Lower leg skin (tissue), 4 donors: ENCODE measurements at places on chromosomes 5 and 9. TPM values are rescaled to one million over a fixed set of nuclear protein-coding genes. Genes with fewer than 3 reads are reported as not detected.
A peak's percentile ranks its signal among the peaks of the same experiment; 100 is the strongest.

GRCh38 chr9:127903557-127904475 is 4.4 kb upstream of the ST6GALNAC6 start:
- DNase-seq: peak; percentile 95

DNA sequence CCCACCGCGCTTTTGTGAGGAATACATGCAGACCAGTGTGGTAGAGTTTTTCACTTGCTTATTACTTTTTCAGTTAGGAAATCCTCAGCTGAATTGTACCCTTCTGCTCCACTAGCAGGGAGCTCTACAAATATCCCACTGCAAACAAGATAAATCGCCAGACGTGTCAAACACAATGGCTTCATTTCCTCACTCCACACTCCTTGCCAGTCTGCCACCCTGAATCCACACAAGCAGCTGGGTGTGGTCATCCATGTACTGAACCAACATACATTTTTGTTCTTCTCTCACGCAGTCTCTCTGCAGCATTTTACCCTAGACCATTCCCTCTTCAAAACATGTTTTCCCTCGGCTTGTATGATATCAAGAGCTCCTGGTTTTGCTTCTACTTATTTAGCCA is 3.7 kb upstream of the ROR2 start:
- DNase-seq: no peak

DNA sequence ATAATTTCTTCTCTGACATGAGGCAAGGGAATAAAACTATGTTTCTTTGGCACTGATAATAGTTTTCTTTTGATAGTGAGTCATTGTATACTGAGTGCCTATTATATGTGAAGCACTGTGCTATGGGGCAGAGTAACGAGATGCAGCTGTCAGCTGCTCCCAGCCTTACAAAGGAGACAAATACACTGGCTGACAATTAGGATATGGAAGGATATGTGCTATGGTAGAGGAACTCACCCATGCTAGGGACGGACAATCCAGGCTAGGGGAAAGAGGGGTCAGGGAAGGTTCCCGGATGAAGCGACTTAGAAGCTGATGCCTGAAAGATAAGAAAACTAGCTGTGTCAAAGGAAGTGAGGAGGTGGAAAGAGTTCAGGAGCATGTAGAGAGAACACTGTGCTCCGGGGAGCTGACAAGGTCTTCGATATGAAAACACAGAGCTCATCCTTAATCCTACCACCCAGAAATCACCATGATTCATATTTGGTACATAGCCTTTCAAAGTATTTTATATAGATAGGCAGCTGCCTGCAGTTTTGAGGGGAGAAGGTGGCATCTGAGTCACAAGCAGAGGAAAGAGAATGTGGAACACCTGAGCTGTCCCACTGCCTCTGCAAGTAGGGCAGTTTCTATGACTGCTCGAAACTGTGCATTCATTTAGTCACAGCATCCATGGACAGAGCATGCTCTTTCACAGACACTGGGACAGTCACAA is 12.1 kb downstream of the BSPRY start:
- DNase-seq: peak; percentile 25

DNA sequence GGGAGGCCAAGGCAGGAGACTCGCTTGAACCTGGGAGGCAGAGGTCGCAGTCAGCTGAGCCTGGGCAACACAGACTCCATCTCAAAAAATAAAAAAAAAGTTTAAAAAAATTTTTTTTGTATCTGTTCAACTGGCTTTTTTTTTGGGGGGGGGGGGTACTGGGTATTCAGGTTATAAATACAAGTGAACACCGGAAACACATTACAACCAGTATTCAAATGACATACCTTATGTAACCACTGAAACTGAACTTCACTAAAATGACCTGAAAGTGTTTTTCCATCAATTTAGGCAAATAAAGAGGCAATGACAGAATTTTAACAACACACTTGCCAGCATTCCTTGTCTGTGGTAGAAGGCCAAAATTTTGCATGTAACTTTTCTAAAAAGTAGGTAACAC is 33.5 kb downstream of the STRBP start:
- DNase-seq: no peak

DNA sequence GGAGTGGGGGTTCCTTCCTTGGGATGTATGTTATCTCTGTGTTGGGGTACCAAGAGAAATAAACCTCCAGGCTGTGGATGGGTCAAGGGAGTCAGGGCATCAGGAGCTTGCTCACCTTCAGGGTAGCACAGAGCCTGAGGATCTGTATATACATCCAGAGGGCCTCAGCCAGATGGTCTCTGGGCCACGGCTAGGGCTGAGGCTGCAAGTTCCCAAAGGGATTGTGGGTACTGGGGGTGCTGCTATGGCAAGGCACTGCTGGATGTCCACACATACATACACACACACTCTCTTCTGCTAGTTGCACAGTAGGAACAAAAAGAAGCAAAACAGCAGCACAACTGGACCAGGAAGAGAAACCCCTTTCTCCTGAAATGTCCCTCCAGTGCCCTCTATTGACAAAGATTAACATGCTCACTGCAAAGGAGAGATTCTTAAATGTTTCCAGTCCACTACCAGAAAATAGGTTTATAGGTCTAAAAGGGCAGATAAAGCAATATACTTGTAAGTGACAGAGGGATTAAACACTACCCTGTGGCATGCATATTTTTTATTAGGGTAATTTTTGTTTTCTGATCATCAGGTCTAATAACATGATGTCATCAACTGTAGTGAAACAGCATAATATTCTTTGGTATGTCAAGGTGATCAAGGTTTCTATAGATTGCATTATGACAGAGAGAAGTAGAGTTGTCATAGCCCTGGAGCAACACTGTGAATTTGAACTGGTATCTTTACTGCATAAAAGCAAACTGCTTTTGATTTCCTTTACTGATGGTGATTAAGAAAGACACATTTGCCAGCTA is 56.3 kb upstream of the KCNN2 start:
- DNase-seq: no peak

DNA sequence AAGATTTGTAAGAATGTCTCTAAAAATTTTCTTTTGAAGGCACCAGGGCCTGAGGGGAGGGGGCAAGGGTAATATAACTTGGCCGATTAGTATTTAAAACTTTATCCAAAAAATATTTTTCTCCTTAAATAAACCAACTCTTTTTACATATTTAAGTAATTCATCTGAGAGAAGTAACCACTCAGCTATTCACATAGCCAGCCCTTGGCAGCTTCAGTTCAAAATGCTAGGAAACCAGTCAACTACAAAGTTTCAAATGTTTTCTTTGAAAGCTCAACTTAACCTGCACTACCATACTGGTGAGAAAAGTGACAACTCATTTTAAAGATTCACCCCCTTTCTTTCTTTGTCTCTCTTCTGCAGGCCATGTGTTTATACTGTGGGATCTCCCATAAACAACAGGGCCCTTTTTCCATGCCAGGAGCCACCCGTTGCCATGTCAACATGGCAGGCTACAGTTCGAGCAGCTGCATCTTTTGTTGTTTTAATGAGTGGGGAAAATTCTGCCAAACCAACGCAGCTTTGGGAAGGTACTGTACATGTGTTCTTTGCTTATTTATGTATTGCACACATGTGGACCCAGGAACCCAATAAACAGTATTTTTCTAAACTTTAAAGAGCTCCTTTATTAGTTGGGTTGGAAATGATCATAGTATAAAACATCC is 46.3 kb downstream of the AOPEP start:
- no peak for DNase-seq

DNA sequence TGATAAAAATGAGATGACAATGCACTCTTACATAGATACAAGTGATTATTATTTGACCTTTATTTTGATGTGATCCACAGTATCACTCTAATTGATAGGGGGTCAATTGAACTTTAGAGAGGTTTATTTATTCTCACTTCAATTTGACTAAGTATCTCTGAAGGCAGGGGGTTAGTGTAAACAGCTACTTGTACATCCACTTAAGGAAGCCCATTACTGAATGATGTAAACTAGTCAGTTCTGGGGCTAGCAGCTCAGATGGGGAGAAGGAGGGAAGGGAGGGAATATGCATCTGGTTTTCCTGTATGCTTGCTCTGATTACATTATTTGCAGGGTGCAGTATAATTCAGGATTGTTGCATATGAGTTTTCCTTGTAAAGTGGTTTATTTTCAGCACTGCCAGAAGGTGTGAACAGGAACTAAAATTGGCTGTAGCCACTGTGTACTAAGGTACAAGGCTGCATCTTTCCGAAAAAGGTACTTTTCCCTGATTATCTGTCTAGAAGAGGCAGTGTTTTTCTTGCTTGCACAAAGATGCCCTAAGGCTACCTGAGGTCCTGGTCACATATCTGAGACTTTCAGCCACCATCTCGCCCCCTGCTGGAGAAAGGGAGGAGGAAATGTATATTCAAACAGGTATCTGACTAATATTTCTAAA is 51.2 kb downstream of the MRPS27 start:
- DNase-seq: no peak

DNA sequence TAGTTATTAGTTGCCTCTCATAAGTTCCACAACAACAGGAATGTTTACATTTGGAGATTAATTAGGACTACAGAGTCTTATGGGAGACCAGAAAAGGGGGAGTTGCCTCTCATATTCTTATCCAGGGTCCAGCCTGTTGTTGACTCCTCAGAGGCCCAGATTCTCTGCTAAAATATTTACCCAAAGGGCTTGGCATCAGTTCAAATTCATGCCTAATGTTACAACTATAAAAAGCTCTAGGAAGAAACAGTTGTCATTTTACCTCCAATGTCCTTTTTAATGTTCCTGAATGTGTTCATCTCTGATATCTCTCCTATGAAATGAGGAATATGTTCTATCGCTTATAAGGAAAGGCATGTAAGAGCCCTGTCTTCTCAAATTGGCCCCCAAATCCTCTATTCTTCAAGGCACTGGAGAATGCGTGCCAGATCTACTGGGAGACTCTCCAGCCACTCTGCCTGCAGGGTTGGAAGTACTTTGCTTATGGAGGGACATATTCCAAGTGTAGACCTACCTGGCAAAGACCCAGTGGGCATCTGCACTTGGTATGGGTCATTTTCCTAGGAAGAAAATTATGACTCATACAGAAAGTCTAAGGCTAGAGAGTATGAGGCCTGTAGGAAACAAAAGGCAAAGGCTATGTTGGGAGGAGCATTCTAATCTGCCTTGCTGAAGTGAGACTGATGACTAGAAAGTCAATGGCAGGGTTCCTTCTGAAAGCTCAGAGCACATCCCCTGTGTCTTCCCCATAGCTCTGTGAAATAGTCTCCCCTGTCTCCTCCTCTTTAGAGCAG is 192.6 kb downstream of the ESM1 start:
- no peak for DNase-seq

DNA sequence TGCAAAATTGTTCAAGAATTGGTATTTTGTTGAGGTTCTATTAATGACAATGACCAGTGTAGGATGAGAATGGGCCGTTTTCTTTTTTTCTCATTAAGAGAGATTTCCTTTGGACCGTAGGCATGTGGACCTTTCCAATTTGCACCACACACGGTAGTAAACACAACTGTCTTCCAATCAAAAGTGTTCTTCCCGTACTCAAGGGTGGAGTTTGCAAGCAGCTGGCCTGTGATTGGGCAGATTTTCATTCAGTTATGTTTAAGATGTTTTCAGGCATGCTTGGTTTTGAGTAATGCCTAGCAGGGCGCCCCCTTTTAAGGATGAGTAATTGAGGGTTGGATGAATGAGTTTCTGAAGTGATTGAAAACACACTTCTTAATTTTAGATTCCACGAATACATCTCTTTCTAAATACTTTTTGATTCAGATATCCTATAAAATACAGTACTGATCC is 2.5 kb downstream of the KDM3B start:
- peak; percentile 41 for DNase-seq

DNA sequence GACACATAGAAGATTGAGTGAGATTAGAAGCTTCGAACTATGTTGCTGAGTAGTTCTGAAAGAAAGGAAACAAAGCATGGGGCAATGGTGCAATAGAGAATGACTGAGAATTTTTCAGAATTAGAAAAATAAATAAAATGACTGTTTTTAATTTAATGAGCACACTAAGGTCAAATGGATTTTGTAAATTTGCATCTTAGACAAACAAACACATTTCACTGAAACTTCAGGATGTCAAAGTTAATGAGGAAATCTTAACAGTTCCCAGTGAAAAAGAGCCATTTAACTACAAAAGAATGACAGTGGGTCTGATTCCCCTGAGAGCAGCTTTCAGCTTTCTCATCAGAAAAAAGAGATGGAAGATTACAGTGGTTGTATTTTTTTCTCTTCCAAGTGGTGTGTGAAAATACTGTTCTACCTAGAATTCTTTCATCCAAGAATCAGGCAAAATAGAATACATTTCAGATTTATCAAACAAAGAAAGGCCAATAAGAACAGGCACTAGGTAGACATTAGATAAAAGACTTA is 591.9 kb downstream of the SEMA5A start:
- no peak for DNase-seq

DNA sequence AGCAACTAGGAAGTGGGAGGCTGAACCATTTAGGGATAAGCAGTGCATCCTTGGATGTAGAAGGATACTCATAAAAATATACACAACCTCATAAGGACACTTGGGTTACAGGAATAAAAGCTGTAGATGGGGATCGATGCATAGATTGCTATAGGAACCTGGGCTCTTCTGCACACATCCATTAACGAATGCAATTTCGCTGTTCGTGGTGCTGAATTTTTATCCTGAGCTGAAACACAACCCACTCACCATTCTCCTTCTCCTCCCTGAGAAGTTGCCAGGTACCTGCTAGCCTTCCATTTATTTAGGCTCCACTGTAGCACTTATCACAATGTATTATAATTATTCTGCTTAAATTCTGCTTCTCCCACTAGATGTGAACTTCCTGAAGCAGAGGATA is 320.6 kb upstream of the BRINP1 start:
- DNase-seq: no peak

DNA sequence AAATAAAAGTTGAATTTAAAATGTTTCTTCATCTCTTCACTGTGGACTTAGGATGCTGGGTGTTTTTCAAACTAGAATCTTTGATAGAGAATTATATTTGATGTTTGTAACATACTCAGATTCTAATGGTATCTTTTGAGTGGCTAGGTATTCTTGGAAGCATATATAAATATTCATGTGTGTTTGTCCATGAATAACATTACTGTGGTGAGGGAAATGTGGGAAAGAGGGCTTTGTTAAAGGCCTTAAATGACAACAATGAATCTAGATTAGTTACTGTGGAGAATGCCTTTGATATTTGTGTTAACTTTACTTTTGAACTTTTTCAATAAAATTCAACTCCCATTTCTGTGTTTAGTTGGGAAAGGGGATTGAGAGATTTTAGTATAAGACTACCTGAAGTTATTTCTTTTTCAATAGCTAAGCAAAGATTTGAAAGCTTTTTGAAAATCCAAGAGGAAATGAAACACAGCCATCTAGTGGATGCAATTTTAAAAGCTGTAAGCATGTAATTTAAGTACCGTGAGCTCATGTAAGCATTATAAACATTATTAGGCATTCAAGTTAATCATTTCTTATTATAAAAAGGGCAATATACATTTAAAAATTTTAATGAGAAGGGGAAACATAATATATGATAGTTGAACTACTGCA is 69.6 kb downstream of the CCDC171 start:
- no peak for DNase-seq

The GPRIN1 gene
- 1.6 TPM for total RNA-seq

The CTSV gene
- total RNA-seq: 61.8 TPM

The CARTPT gene
- not detected for total RNA-seq

The IFNA13 gene
- not detected for total RNA-seq

The MAMDC2 gene
- 11.2 TPM for total RNA-seq

The ANKRD31 gene
- total RNA-seq: 0.13 TPM

The IL7R gene
- total RNA-seq: 5.3 TPM

The RLN2 gene
- total RNA-seq: not detected

The CSF1R gene
- total RNA-seq: 21.9 TPM
